ENCODE measurements at places on chromosomes 1 and 21.

DNA sequence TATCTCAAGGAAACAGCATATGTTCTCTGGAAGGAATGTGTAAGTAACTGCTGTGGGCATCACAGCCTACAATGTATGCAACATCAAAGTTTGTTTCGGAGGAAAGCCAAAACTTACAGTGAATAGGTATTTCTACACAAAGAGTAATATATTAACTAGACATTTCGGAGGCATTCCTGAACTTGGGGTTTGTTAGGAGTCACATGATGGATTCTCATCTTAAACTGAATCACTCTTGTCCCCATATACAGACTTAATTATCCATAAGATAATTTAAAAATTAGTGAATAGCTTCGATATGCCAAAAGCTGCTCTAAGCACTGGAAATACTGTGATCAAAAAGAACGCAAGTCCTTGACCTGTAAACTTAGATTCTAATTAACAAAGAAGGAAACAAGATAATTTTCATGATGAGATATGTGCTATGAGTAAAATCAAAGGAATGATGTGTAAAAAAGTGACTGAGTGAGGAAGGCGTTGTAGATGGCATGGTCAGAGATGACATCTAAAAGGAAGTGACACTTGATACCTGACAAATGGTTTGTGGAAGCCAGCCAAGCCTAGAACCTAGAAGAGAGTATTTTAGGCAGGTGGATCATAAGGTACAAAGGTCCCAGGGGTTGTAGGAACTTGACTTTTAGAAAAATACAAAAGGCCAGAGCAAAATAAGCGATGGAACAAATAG, 273.1 kb downstream of the MRPL39 start:
- no peak for DNase-seq

DNA sequence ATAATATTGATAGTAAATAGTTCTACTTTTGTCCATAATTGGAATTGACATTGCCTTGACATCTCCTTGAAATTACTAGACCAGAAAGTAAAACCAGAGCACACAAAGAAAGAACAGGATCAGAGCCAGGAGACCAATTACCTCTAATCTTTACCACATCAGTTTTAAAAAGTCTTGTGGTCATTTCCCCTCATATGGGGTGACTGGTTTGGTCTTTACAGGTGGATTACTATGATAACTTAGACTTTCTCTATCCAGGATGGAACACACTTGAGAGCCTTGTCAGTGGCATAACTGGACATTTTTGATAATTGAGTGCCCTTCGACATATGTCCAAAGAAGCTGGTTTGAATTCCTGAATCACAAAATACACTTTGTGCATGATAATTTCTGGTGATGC, 1148.1 kb upstream of the NCAM2 start:
- DNase-seq = no peak

GRCh38 chr1:30966690-30967369, 58.3 kb upstream of the SDC3 start:
- DNase-seq = no peak

DNA sequence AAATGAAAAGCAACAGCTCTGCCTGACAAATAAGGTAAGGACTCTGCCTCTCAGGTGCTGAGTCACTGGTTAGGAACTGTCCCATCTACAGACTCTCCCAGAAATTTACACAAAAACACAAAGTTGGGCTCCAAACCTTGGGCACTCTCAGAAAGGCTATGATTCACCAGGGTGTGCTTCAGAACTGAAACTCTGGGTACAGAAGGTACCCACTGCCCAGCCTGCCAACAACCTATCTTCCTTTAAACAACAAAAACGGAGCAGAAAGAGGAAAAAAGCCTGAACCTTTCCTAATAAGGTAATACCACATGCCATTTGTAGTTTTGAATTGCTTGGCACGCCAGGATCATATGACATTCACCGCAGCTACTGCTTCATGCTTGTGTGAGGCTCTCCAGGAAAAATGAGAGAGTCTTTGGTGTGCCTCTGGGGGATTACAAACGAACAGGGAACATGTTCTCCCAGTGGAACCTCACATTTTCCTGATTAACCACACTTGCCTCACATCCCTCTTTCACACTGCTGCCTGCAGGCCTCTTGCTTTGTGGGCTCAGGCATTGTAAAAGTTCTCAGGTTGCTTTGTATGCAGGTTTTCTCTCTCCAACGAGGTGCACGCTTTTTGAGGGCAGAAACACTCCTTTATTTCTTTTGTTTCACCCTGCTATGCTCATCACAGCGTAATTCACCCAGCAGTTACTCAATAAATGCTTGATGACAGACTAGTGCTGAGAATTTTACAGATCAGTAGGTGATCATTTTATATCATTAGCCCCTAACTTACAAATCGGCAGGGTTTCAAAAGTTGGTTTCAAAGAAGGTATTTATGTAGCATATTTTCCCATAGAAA, 65.1 kb downstream of the GADD45A start:
- DNase-seq = no peak

GRCh38 chr21:34775793-34776192, 107.0 kb downstream of the CLIC6 start:
- no peak for DNase-seq

- DNase-seq = no peak
Observed at GRCh38 chr1:8669606-8670335, 147.7 kb downstream of the RERE start.
